ENCODE measurements at places on chromosomes 6 and 20. TPM values are rescaled to one million over a fixed set of nuclear protein-coding genes. Genes with fewer than 3 reads are reported as not detected.

Gene HDDC2
- 26.6 TPM for total RNA-seq

Gene ATP6V1G2
- total RNA-seq: 1.0 TPM

Gene HTR1B
- total RNA-seq: not detected

Gene MYCT1
- 12.0 TPM for total RNA-seq

Gene SIRPB1
- total RNA-seq: 3.7 TPM

Gene MYLIP
- 95.5 TPM for total RNA-seq

Gene MCHR2
- total RNA-seq: not detected

Gene VNN1
- under 0.01 TPM for total RNA-seq

Gene TUBB1
- total RNA-seq: 1.0 TPM
